Thoracic aorta (tissue), 2 donors: ENCODE measurements at places on chromosomes 1 and 21.

- no peak for DNase-seq
Measured at GRCh38 chr1:147720557-147720956, 39.8 kb downstream of the GJA5 start.

DNA sequence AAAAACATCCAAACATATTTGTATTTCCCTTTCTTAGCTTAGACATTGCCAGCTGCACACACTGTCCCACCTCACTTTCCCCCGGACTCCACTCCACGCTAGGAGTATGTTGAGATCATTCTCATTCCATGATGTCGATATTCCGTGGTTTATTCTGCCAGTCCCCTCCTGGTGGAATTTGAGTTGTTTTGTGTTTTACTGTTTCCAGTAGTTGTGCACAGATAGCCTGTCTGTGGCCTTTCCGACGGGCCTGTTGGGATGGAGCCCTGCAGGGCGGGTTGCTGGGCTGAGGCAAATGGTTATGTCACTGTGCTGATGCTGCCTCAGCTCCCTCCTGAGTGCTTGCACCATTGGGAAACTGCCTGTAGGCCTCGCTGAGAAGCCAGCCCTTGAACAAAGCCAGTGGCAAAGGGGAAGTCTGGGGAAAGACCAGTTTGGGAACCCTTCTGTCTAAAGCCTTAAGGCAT is 12.8 kb downstream of the TRAPPC10 start:
- DNase-seq: no peak

- no peak for DNase-seq
Measured at GRCh38 chr1:39063191-39063590, 37.0 kb downstream of the NDUFS5 start.

- no peak for DNase-seq
Measured at GRCh38 chr21:46183910-46184624, at the start of gene SPATC1L. Gene SPATC1L, minus strand, starts transcription at chr21:46184459. Its CDS starts 1,643 bp downstream, at chr21:46182816.

DNA sequence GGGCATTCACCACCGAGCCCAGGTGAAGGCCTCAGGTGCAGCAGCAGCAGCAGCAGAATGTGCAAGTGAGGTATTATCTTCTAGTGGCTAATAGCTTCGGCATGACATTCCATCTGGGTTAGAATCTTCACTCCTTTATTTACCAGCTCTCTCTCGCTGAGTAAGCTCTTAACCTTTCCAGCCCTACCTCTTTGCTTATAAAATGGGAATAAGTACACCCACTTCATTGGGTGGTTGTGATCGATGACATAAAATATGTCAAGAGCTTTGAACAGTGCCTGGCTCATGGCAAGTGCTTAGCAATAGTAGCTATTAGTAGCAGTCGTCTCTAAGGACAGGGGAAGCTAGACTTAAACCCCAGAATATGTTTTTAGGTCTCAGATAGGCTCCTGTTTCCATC is 149.5 kb downstream of the NOS1AP start:
- no peak for DNase-seq

DNA sequence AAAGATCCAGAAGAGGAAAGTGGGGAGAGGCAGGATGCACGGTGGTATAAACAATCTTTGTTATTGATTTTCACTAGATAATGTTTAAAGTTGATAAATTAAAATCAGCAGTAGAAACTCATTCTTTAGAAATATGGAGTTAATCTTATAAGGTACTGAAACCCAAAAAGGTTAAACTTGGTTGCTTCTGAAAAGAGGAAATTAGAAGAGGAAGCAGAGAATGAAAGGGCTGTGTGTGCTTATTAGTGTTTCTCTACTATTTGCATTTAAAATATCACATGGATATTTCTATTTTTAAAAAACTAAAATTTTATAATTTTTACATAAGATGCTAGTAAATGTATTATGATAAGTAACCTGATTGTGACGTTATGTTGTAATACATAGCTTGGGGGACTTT is 24.4 kb downstream of the C1orf141 start:
- DNase-seq: no peak

- DNase-seq: no peak
Measured at GRCh38 chr1:2248127-2248826, 20.2 kb downstream of the SKI start.
